ENCODE measurements at places on chromosomes 3 and 15.

GRCh38 chr3:185172086-185173049, 19.5 kb upstream of the C3orf70 start:
- peak; percentile 28 for DNase-seq

GRCh38 chr15:90001683-90002427, 731 bp downstream of the ZNF710 start:
- DNase-seq, result peak; percentile 76

GRCh38 chr15:60126661-60127060, 122.5 kb downstream of the FOXB1 start:
- no peak for DNase-seq

- no peak for DNase-seq
Measured at GRCh38 chr3:140766465-140766864, 88.6 kb downstream of the TRIM42 start.

- no peak for DNase-seq
Measured at GRCh38 chr3:181558870-181559269, 152.9 kb upstream of the SOX2 start.

DNA sequence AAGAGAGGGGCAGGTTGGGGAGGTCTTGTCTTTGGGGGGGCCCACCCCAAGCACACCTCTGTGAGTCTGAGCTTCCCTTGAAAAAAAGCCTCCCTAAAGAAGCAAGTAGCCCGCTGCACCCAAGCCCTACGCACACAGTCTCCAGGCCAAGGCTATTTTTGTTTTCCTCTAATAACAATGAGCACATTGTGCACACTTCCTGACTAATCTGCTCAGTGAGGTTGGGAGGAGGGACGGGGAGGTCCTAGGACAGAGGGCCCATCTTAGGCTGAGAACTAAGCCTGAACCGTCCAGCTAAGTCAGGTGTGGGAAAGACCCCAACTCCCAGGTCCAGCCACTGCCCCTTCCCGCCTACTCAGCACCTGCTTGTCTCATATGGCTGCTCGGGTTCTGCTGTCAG, 87.2 kb downstream of the HMG20A start:
- no peak for DNase-seq

DNA sequence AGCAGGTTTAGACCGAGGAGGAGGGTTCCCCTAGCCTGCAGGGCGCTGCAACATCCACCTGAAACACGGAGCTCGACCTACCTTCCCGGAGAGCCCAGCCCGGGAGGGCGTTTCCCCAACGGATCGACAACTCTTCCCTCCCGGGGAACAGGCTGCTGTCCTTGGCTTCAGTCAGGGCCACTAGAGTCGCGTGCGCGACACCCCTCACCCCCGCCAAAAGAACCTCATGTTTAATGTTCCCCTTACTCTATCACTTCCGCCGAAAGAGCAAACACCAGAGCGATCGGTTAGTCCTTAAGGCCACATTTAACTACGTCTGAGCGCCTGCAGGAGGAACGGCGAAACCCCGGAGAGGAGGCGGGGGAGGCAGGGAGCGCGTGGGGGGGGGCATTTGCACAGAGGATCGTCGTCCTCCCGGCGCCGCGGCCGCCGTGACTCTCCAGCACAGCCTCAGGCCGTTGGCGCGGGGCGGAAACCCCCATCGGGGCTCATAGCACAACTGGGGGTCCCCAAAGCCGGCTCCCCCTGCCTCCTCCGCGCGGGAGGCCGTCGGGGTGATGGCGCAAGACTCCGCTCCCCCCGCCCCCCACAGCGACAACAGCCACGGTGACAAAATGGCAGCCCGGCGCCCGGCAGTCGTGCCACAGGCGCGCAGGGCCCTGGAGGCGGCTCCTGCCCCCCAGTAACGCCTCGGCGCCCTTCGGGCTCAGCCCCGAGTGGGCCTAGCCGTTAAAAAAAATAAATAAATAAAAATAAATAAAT, 3.2 kb downstream of the ANP32A start:
- no peak for DNase-seq

DNA sequence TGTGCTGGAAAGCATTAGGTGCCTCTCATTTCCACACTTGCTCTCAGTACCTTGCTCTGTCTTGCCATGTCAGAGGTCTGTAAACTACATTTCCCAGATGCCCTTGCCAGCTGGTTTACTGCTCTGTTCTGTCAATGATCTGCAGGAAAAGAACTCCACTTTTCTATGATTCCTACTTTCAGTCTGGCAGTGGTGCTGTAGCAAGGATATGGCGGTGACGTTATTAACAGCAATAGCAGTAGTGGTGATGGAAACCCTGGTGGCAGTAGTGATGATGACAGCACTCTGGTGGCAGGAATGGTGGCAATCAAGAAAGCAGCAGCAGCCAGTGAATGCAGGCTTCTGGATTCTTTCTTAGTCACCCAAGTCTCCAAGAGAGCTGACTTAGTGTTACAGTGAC, 665.2 kb downstream of the DIPK2A start:
- peak; percentile 68 for DNase-seq

DNA sequence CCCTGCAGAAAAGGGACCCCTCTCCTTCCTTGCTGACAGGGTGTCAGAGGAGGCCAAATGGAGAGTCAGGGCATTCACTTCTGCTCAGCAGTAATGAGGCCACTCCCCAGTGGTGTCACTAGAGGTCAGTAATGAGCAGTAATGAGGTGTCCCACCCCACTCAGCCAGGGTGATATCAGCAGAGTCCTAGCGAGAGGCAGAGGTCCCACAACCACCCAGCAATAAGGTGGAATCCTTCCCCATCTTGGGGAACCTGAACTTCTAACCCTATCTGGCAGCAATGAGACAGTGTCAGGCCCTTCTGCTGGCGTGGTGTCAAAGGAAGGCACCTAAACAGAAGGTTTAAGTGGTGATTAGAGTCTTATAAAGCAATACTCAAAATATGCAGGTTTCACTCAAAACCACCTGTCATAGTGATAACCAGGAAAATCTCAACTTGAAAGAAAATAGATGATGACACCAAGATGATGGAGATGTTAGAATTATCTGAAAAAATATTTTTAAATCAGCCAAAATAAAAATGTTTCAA, 12.9 kb downstream of the OCA2 start:
- DNase-seq, result peak; percentile 71

- no peak for DNase-seq
Measured at GRCh38 chr3:33278163-33278562, 921 bp downstream of the FBXL2 start.

- no peak for DNase-seq
Measured at GRCh38 chr15:39874890-39875549, 45.0 kb downstream of the GPR176 start.

All from H9 (cell line).